Stimulated activated CD4-positive, alpha-beta T cell treated with anti-CD3 and anti-CD28 coated beads, TNF-alpha, amount 100 ng/mL, for 4 hours (primary cell): ENCODE measurements at places on chromosomes 2 and 18.

DNA sequence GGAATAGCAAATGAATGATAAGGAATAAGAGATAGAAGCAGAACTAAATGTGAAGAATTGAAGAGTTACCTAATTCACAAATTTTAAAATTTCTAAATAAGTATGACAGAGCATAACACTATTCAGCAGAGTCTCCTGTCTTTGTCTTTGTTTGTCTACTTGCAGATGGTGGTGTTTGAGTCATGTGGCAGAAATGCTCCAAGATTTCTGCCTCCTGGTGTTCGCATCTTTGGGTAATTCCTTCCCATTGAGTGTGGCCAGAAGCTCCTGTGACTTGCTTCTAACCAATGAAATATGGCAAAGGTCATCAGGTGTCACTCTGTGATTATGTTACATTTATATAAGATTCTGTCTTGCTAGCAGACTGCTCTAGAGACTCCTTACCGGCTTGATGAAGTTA lies 45.6 kb upstream of the GALNT3 start:
- DNase-seq, result no peak

DNA sequence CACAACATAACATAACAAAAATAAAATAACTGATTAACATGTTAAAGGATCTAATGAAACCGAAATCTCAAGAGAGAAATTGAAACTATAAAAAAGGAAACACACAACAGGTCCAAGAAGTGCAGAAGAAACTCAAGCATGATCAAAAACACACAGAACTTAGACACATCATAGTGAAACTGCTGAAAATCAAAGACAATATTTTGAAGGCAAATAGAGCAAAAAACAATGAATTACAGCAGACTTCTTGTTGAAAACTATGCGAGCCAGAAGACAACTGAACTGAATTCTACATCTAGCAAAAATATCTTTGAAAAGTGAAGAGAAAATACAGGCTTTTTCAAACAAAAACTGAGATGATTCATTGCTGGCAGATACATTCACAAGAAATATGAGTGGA lies 61.3 kb downstream of the UGP2 start:
- no peak for DNase-seq

DNA sequence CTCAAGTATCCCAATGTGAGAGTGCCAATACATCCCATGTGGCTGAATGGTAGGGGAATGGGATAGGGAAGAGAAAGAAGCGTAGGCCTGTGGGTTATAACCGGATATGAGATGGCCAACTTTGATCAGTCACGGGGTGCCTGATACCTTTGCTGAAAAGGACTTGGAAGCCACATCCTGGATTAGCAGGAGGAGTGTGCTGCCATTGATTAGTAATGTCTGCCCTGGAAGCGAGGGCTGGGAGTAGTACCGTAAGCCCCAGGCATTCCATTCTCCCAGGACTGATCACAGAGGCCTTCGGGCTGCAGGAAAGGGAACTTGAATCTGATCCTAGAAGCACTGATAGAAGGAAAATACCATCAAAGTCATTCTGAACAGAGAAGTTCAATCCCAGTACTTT lies 218.5 kb downstream of the TFCP2L1 start:
- DNase-seq, result no peak

- no peak for DNase-seq
Measured at GRCh38 chr2:99509387-99509786, 19.6 kb upstream of the REV1 start.

DNA sequence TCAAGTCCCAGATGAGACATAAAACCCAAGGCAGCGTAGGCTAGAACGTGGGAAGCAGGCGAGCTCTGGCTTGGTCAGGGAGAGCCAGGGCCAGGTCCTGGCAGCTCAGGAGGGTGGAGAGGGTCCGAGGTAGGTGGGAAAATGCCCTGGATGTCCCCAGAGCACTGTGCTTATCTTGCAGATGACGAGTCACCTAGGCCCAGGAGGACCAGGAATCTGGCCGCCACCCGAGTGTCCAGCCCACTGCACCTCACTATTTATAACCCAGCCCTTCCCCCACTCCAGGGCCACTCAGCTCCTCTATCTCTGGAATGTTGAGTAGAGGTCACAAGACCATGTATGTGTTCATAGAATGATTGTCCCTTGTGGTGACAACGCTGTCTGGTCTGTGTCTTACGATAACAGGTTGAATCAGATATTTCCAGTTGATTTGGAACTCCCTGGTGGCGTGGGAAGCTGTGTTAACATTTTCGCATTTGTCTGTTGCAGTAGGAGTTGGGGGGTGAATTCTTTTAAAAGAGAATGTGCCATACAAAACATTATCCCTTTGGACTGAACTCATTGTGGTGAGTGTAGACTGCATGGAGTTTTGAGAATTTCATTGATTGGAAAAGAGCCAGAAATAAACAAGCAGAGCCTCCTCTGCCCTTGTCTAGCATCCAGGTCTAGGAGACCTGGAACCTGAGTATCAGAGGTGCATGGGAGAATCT lies 47.5 kb downstream of the EMILIN2 start:
- no peak for DNase-seq

DNA sequence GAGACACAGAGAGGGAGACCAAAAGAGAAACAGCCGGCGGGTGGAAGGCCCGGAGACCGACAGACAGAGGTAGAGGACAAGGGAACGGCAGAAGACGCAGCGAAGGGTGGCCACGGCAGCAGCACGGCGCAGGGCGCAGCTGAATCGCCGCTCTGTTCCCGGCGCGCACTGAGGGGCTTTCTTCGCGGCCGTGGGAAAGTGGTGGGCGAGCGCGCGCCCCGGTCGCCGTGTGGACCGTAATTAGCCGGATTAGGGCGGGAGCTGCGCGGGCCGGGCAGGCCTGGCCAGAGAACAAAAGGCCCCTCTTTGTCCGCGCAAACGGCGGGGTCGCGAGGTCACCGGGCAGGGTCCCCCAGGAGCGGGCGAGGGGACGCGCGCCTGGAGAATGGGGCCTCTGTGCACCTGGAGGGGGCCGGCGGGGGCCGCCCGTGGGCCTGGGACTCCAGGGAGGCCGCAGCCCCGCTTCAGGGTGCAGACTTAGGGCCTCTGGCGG lies 158.3 kb downstream of the ZFP36L2 start:
- DNase-seq, result no peak
